CMK (cell line): ENCODE measurements at places on chromosomes 12 and 14.
A peak's percentile ranks its signal among the peaks of the same experiment; 100 is the strongest.

DNA sequence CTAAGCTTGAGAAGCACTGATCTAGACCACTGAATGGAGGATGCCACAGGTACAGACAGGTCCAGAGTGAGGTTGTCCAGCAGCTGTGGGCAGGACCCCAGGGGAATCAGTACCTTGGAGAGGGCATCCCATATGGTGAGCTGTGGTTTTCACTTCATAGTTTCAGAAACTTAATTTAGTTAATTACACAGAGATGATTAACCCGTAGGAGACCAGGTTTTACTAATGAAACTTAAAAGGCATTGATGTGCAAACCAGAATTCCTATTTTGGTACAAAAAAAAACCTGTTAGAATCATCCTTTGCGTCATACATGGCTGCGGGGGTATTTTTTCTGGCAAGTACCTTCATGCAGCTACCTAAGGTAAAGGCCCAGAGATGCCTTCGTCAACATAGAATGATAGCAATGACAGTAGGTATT lies 159.3 kb downstream of the DACT1 start:
- no peak for DNase-seq

DNA sequence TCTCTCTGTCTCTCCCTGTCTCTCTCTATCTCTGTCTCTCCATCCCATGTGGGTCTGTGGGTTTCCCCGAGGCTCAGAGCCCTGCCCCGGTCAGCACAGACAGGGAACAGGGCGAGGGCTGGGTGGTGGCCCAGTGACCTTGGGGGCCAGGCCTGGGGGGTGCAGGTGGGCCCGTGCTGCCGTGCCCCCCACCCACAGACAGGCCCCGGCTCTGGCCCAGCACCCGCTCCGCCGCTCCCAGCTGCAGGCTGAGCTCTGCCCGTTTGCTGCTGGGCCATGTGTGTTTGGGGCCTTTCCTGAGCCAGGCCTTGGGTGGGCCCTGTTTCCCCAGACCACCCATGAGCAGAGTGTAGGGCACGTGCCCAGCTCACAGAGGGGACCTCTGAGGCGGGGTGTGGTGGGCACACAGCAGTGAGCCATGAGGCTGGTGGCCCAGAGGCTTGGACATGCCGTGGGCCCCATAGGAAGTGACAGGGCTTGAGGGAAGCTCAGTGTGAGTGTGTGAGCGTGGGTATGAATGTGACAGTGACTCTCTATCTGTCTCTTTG lies 51.0 kb downstream of the TMEM121 start:
- no peak for DNase-seq

GRCh38 chr14:65237941-65238340 lies 135.6 kb upstream of the MAX start:
- peak; percentile 79 for DNase-seq

DNA sequence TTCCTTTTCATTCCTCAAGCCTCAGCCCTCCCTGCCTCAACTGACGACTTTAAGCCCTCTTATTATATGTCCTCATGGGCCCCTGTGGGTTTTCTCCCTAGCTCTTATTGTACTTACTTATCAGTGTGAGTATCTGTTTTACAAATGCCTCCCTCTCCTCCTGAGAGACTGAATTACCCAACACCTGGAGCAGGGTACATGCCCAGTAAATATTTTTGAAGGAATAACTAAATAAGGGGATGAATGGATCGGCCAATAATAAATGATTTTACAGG lies 95.8 kb upstream of the SLC35F4 start:
- DNase-seq, result no peak

DNA sequence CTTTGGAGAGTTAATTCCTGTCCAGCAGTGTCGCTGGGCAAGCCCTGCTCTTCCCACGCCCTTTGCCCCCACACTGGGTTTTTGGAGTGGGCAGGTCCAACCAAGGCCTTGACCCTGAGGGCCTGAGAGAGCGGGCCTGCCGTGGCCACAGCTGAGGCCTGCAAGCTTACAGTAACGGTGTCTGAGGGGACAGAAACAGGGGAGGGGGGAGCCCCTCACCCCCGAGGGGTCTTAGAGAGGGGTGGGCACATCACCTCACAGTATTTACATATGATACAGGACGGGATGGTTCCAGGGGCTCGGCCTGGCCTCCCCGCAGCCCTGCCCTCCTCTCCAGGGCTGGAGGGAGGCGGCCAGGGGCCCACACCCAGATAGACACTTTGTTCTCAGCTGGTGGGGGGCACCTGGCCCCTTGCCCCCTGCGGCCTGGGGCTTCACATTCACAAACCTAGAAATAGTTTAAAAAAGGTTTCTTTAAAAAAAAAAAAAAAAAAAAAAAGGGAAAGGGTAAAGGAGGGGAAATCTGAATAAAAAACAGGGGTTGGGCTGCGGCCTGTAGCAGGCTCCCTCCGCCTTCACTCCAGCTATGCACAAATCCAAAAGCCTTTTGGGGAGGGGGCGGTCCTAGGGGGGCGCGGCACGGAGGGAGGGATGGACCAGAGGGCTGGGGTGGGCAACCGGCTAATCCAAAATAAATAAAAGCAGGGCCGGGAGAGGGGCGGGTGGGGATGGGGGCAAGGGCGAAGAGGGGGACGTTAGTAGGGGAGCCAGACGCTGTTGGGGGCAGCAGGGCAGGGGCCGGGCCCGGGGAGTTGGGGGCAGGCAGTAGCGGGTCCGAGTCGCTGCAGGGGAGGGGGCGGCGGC lies 14.8 kb upstream of the PLA2G1B start:
- DNase-seq, result no peak
